ENCODE measurements at places on chromosomes 4 and X. TPM values are rescaled to one million over a fixed set of nuclear protein-coding genes. Genes with fewer than 3 reads are reported as not detected.

ADGRL3 gene
- 257 TPM for total RNA-seq

SLC4A4 gene
- 61.1 TPM for total RNA-seq

SYN1 gene
- total RNA-seq, result 36.7 TPM

NONO gene
- 275 TPM for total RNA-seq

SPANXN3 gene
- total RNA-seq, result not detected

GAK gene
- 46.8 TPM for total RNA-seq

ARMCX6 gene
- total RNA-seq, result 22.4 TPM

H2BW2 gene
- total RNA-seq, result not detected

SUPT20HL1 gene
- not detected for total RNA-seq
